Nephron progenitor cell (in vitro differentiated cells): ENCODE measurements at places on chromosomes 1 and 21.

GRCh38 chr1:21335750-21336224, 45.5 kb upstream of the ECE1 start:
- no peak for DNase-seq

DNA sequence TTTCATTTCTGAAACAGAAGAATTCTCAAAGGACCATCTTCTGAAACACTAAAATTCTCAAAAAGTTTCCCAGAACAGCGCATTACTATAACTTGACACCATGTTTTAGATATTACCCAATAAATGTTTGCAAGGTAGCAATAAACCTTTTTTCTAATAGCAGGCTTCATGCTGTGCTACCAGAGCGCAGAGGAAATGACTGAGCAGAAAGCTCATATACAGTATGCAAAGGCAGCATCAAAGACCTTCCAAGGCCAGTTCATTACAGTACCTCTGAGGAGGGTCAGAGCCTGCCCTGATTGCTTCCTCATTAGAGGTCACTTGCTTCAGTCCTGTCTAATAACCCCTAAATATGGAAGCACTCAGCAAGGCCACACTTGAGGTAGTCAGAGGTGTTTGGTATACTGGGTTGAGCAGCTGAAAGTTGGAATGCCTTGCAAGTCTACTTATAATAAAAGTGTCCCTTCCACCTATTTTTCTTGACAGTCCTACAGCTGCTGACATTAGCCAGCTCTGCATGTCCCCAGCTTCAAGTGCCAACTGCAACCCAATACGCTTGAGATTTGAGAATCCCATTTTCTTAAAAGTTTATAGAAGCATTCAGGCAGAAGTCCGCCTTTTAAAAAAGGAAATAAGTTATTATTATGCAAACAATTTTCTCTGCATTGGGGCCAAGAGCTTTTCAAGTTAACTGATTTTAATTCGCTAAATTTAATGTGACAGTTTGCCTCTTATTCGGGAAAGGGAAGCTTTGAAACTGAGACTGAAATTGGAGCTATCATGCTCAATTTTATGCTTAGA, 207.2 kb downstream of the ZC3H11B start:
- no peak for DNase-seq

DNA sequence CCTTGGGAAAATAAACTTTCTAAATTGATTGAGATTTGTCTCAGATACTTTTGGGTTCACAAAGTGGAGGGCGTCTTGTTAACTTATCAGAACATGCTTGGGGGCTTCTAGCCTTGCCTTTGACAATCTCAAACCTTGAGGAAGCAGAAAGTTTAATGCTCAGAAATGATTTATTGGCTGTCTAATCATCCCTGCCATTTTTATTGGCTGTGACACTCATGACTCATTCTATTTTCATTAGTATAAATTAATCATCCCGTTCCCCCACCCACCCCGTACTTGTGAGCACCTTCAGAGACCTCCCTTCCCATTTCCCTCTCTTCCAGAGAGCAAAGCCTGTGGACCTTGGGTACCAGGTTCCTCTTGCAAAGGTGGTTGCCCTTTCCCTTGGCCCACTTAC, 87.1 kb downstream of the FGGY start:
- no peak for DNase-seq

- no peak for DNase-seq
These were observed 55.1 kb downstream of the PCNT start for GRCh38 chr21:46379105-46379504.
